Liver (tissue), 10 donors: ENCODE measurements at places on chromosomes 4 and X.

DNA sequence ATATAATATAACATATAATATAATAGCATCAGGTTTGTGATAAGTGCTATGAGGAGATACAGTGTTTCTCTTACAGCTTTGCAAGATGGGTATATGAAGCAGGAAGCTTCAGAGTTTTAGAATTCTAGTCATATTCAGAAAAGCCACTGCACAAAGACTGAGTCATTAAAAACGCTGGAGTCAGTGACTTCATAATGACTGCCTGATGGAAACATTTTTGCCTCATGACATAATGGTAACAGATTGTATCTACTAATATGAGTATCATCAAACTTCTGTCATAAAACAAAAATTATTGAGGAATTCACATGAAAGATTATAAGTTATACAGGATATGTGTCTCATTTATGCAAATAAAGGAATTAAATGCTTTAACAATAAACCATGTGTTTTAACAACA is 46.8 kb downstream of the EPHA5 start:
- no peaks in the 10 kb centered on the region for H3K27me3 ChIP-seq
- no peak overlapping the region for H3K4me3 ChIP-seq
- H3K4me1 ChIP-seq: no peaks in the 10 kb centered on the region
- H3K27ac ChIP-seq: no peak overlapping the region
- no peaks in the 10 kb centered on the region for H3K36me3 ChIP-seq

- no peaks in the 10 kb centered on the region for H3K27me3 ChIP-seq
- no peak overlapping the region for H3K27ac ChIP-seq
- H3K4me1 ChIP-seq: no peaks in the 10 kb centered on the region
- H3K36me3 ChIP-seq: no peaks in the 10 kb centered on the region
- no peak for DNase-seq
These were observed 685.5 kb downstream of the KCTD8 start for GRCh38 chr4:43763029-43763610.

DNA sequence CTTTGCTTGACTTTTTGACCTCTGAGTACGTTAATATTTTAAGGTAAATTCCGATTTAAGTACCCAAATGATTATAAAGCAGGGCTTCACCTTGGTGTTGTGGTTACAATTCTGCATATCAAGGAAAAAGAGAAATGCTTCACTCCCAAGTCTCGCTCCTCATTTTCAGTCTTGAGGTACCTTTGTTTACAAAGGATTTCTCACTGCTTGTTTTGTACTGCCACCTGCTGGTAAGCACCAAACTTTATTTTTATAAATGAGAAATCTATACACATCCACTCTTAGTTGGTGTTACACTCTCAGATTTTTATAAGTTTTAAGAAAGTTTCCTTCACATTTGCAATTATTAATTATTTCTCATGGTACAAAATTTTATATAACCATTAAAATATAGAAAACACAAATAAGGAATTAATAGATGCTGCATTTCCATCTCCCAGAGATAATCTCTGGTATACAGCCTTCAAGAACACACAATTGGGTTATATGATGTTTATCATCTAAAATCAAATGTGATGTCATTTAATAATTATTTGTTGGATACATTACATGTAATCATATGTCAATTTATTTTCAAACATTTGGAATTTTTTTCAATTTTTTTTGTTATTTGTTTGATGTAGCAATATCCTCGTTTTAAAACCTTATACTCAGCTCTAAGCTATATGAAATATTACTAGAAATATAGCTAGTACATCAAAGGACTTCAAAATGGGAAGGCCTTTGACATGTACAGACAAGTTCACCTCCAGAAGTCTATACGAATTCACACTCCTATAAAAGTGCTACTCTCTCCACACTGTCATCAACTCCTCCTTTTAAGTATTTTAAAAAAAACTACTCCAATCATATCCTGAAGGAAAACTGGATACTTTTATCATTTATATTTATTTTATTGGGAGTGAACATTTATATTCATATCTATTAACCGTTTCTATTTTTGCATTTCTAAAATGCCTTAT is 179.9 kb downstream of the KCNIP4 start:
- DNase-seq: no peak
- H3K36me3 ChIP-seq: no peaks in the 10 kb centered on the region
- H3K27me3 ChIP-seq: no peaks in the 10 kb centered on the region
- H3K27ac ChIP-seq: no peak overlapping the region
- H3K4me1 ChIP-seq: no peaks in the 10 kb centered on the region

DNA sequence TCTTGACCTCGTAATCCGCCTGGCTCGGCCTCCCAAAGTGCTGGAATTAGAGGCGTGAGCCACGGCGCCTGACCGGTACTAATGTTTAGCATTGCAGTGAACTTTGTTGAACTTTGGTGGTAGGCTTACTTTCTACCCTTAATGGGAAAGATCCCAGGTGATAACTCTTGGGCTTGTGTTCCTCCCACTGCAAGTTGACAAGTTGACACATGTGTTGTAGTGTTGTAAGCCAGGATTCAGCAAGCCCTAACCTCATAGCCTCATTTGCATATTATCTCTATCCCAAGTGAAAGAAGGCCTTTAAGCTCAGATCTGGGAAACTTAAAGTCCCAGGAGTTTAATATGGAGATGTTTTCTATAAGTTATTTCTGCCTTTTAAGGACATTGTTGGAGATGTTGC is 80.0 kb upstream of the CLCN4 start:
- no peak for DNase-seq
- peaks cover 9% of the 10 kb centered on the region for H3K4me1 ChIP-seq
- no peak overlapping the region for H3K4me3 ChIP-seq
- no peaks in the 10 kb centered on the region for H3K27me3 ChIP-seq

DNA sequence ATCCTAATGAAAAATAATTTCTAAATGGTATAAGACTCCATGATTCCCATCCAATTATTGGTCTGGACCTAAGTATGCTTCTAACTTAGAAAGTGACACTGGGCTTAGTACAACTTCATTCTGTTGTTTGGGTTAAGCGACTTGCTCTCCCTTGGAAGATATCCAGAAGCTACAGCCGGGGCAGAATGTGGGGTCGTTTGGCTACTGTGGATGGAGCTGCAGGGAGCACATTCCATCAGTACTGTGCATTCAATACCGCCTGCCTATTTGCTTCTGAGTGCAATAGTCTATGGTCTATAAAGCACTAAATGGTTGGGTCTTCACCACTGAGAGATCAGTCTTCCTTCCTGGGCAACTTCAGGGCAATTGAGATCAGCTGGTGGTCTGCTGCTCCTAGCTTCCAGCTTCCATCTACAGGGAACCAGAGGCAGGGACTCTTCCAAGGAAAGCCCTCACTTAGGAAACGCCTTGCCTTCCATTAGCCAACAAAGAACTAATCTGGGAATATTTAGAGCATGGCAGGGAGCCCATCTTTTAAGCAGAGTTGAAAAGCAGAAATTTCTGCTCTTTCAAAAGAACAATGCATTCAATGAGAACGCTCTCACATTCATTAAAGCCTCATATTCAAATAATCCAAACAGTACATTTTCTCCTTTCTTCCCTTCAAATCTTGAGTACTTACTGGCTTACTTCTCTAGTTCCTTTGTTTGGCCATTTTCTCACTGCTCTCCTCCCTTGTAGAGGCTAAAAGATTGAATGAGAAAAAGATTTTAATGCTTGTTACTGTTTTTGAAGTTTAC is 1049.9 kb upstream of the TENM3 start:
- no peaks in the 10 kb centered on the region for H3K36me3 ChIP-seq
- no peak for DNase-seq
- no peak overlapping the region for H3K4me3 ChIP-seq
- H3K4me1 ChIP-seq: no peaks in the 10 kb centered on the region
- no peak overlapping the region for H3K27ac ChIP-seq

DNA sequence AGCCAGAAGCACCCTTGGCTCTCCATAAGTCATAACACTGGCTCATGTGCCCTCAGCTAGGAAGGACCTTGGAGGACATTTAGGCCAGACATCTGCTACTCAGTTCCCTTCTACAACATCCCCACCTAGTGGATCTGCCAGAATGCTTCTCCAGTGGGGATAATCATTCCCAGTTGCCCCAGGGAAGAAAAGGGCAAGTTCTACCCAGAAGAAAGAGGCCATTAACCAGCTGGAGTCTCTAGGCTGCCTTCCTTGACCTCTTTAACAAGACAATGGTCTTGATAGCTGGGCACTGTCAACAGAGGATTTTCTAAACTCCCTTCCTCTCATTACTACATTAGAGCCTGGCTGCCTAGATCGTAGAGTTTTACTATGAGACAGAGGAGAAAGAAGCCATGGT is 42.0 kb downstream of the LGI2 start:
- H3K36me3 ChIP-seq: no peaks in the 10 kb centered on the region
- peaks cover 2% of the 10 kb centered on the region for H3K4me1 ChIP-seq
- H3K27ac ChIP-seq: no peak overlapping the region

GRCh38 chr4:41185614-41186592 is 28.4 kb downstream of the APBB2 start:
- H3K27ac ChIP-seq: no peak overlapping the region
- H3K27me3 ChIP-seq: no peaks in the 10 kb centered on the region
- H3K4me3 ChIP-seq: no peak overlapping the region
- no peaks in the 10 kb centered on the region for H3K36me3 ChIP-seq

- no peak overlapping the region for H3K4me3 ChIP-seq
- no peaks in the 10 kb centered on the region for H3K27me3 ChIP-seq
- DNase-seq: no peak
- H3K27ac ChIP-seq: no peak overlapping the region
These were observed 32.4 kb downstream of the FGFRL1 start for GRCh38 chr4:1043651-1044468.

DNA sequence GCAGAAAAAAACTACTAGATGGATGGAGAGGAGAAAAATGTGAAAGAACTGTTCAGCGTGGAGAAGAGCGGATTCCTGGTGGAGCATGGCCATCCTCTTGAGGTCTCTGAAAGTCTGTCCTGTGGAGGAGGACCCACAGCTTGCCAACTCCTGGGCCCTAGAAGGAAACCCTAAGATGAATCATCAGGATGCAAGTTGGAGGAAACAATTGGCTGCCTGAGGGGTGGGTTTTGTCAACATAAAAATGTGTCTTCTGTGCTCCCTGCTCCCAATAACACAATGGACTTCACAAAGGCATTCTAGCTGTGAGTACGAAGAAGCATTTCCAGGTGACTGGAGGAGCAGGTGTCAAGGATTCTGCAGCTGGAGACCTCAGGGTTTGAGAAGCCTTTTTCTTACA is 37.2 kb downstream of the CNGA2 start:
- H3K27me3 ChIP-seq: no peaks in the 10 kb centered on the region
- DNase-seq: no peak
- H3K4me3 ChIP-seq: no peak overlapping the region
- H3K27ac ChIP-seq: no peak overlapping the region

DNA sequence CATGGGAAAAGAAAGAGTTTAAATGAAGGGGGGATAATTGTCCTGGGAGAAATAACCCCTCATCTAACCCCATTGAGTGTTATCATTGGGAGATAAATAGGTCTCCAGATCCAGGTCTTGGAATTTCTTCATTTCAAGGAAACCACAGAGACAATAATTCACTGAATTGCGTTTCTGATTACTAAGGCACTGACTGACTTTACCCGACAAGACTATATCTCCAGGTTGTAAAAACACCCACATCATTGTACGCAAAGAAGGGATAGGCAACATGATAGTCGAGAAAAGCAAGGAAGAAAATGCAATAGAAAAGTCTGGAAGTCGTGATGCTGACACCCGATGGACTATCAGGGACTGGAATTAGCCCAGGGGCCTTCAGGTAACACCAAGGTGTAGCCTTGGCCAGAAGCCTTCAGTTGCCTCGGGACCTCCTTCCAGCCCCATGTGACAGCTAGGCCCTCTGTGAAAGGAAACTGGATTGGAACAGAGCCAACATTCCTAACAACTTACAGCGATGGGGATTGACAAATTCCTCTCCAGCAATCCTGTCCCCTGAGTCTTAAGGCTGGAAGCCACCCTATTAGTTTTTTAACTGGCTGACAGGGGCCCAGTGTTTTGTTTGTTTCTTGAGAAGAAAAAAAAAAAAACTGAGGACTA is 46.5 kb upstream of the RAB9B start:
- DNase-seq: no peak
- H3K4me3 ChIP-seq: no peak overlapping the region
- H3K36me3 ChIP-seq: no peaks in the 10 kb centered on the region
- H3K27ac ChIP-seq: no peak overlapping the region
- H3K27me3 ChIP-seq: no peaks in the 10 kb centered on the region

- no peak overlapping the region for H3K27ac ChIP-seq
- H3K4me3 ChIP-seq: no peak overlapping the region
- H3K27me3 ChIP-seq: no peaks in the 10 kb centered on the region
- no peak for DNase-seq
These were observed 37.4 kb upstream of the STS start for GRCh38 chrX:7109838-7110793.

DNA sequence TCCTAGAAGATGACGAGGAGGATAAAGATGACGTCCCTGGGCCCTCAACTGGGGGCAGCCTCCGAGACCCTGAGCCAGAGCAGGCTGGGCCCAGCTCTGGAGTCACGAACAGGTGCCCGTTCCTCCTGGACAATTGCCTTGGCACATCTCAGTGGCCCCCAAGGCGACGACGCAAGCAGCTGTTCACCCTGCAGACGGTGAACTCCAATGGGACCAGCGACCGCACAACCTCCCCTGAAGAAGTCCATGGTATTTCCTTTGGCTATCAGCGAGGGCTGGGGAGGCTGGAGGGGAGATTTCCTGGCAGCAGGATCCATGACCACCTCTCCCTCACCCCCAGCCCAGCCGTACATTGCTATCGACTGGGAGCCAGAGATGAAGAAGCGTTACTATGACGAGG is 11.9 kb downstream of the USP11 start:
- no peaks in the 10 kb centered on the region for H3K27me3 ChIP-seq
- H3K4me3 ChIP-seq: no peak overlapping the region
- no peaks in the 10 kb centered on the region for H3K36me3 ChIP-seq
- no peak overlapping the region for H3K27ac ChIP-seq
- DNase-seq: no peak

DNA sequence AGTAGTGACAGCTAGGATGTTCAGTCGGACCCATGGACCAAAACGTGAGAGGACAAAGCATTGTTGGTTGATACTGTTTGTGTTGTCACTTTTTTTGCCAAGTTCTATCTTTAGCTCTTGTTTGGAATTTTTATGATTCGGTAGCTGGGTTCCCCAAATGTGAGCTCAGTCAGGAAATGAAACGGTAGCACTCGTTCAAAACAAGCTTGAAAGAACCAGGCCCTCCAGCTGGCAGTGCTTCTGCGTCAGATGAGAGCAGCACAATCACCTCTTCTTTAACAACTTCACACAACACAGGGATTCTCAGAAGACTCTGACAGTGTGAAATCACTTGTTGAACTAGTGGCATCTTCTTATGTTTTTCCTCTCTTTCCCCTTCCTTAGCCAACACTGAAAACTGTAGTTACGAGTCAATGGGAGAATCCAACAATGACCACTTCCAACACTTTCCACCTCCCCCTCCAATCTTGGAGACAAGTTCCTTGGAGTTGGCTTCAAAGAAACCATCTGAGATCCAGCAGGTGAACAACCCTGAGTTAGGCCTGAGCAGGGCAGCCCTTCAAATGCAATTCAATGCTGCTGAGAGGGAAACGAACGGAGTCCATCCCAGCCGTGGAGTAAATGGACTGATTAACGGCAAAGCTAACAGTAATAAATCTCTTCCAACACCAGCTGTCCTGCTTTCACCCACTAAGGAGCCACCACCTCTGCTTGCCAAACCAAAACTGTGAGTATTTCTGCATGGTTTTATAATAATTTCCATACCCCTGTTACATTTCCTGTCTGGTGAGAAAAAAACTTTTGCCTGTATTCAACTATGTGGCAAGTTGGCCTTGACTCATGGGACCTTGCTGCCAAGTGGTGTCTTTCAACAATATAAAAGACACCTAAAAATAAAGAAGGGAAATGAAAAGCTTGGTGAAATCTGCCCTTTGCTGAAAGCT is 214.6 kb downstream of the PALLD start:
- H3K4me1 ChIP-seq: no peaks in the 10 kb centered on the region
- no peak for DNase-seq
- no peak overlapping the region for H3K27ac ChIP-seq
- H3K36me3 ChIP-seq: no peaks in the 10 kb centered on the region
